ENCODE measurements at places on chromosomes 2 and 18. TPM values are rescaled to one million over a fixed set of nuclear protein-coding genes. Genes with fewer than 3 reads are reported as not detected.

DNA sequence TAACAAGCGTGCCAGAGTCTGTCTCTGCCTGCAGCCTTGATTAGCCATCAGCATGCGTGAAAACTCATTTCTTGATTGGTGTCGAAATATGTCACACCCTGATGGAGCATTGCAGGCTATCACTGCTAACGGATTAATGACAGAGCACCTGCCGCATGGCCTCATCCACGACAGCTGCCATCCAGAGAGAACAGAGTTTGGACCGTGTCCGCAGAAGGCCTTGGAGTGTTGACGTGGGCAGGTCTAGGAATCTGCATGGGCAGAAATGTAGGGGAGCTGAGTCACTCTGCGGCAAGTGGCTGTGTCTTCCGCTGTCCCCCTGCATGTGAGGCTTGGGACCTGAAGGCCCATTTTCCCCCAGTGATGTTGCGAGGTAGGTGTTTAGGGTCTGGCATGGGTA lies 43.0 kb downstream of the KLHL29 start:
- no peak for DNase-seq

DNA sequence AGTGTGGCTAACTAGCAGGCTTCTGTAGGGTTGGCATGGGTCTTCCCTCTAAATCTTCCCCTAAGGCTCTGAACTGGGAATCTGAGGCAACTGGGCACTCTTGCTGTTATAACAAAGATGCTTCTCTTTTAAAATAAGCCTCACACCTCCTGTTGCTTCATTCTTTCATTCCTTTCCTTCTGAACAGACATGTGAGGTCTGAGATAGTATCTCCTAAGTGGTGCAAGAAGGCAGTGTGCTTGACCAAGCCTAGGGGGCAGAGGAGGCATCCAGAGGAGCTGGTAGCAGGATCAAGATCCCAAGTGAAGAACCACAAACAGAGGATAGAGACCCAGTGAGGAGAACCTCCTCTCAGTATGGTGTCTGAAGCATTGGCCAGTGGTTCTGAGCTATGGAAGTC lies 90.9 kb downstream of the TTC27 start:
- no peak for DNase-seq

DNA sequence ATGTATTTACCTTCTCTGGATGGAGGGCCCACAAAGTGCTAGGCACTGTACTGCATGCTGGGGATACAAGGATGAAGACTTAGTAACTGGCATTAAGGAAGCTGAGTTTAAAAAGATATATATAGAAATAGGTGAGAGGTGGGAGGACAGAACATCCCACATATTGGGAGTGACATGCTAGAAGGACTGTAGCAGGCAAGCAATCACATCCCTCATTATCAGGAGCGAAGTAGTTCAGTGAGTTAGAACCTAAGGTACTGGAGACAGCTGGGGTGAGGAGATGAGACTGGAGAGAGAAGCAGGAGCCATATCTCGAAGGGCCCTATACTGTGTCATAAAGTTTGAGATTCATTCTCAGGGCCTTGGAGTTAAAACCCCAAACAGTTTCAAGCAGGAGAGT lies 10.9 kb upstream of the OSBPL1A start:
- no peak for DNase-seq

DNA sequence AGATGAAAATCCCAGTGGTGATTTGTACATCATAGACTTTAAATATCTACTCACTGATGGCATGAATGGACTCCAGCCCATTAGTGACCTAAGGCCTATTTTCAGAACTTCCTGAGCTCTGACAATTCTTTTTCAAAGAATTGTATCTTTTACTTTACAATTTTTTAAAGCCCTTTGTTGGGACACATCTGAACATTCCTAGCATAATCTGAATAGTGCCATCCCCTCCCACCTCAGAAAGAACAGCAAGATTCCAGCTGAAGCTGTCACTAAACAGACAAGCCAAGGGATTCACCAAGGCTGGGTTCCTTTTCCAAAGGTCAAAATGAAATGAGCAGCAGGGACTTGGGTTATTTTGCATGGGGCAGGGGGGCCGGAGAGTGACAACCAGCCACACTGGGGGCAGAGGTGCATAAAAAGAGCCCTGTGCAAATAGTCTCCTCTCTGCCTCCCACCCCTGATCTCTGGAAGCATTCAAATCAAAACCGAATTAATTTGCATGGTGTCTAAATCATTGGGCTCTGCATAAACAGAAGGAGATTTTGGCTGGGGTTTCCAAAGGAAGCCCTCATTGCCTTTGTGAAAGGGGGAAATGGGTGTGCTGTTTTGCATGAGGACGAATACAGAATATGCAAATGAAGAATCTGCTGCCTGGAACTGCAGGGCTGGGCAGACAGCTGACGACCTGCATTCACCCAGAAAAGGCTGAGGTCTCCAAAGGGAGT lies 17.2 kb downstream of the EPHA4 start:
- DNase-seq, result no peak

DNA sequence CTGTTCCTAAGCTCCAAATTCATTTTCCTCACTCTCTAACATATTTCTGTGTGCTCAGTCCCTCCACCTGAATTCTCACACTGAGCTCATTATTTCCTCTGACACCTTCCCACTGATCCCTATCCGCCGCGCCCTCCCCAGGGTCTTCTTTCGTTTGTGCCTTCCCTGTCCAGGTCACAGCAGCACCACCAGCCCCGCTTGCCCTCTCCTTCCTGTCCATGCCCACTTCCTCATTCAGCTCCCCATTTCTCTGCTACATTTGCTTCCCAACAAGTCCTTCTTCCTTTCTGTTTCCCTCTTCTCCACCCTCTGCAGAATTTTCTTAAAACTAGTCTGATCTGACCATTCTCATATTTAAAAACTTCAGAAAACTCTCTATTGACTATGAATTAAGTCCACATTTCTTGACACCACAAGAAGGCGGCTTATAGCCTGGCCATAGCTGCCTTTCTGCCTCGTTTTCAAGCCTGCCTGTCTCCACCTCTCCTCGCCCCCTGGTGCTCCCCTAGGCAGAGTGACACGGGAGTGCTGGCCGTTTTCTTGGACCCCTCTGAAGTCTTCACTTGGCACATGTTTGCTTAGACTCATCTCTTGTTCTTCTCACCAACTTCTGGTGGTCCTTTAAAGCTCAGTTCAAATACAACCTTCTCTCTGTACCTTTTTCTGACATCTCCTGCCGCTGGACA lies 138.7 kb upstream of the BOD1L2 start:
- no peak for DNase-seq

DNA sequence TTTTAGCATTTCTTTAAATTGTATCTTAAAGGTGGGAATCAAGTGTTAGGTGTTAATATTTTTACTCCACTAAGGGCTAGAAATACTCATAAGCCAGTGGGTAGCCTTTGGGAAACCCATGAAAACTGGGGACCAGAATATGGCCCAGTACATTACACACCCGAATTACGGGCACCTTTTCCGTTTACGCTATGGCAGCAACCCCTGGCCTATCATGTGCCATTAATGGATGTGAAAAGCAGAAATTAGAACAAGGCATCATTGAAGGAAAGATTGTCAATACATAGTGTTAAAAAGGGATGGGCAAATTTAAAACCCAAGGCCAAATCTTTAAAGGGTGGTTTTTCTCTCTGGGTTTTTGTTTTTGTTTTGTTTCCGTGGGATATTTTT lies 781 bp downstream of the FARP2 start:
- no peak for DNase-seq

GRCh38 chr2:241891988-241892298 lies 22.4 kb downstream of the RTP5 start:
- no peak for DNase-seq

- DNase-seq, result no peak
Observed at GRCh38 chr2:224638301-224638823, 53.2 kb upstream of the CUL3 start.

DNA sequence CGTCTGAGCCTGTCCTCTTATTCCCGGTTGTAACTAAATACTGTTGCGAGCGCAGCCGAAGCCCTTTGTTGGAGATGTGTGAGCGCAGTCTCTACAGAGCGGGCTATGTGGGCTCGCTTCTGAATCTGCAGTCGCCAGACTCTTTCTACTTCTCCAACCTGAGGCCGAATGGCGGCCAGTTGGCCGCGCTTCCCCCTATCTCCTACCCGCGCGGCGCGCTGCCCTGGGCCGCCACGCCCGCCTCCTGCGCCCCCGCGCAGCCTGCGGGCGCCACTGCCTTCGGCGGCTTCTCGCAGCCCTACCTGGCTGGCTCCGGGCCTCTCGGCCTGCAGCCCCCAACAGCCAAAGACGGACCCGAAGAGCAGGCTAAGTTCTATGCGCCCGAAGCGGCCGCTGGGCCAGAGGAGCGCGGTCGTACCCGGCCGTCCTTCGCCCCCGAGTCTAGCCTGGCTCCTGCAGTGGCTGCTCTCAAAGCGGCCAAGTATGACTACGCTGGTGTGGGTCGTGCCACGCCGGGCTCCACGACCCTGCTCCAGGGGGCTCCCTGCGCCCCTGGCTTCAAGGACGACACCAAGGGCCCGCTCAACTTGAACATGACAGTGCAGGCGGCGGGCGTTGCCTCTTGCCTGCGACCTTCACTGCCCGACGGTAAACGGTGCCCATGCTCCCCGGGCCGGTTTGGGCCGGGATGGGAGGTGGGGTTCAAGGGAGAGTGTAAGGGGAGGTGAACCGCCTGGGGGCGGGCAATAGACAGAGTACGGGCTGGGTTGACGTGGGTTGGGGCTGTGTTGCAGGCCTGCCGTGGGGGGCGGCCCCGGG lies at the start of gene HOXD12:
Gene HOXD12, plus strand, starts transcription at position 68 of the 819 bp plus-strand sequence. Its CDS starts 7 bp downstream, at position 75.
- DNase-seq, result no peak

DNA sequence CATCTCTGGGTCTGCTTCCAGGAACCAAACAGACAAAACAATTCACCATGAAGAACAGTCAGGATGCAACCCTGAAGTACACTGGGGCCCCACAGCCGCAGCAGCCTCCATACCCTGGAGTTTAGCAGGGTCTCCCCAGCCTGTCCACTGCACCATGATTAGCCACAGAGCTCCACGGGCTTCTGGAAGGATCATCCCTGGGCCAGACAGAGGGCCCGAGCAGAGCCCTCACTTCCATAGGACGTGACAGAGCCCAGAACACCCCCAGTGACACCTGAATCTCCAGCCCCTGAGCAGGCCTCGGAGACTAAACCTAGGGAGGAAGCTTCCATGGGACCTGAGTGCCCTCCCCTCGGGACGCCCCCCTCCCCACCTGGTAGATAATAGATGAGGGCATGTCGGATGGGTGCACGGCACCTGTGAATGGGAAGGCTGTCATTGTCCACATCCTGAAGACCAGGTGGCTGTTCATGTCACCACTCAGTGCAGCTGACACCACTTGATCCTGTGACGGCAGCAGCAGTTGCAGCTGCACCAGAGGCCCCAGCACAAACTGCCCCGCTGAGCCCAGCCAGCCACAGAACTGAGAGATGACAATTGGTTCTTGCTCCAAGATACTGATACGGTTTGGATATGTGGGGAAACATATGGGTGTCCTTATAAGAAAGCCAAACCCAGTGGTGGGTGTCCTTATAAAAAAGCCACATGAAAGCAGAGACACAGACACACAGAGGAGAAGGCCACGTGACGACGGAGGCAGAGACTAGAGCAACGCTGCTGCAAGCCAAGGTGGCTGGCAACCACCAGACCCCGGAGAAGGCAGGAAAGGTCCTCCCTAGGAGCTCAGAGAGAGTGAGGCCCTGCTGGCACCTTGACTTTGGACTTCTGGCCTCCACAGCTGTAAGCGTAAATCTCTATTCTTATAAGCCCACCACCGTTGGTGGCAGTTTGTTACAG lies 23.2 kb downstream of the KIF1A start:
- DNase-seq, result no peak

DNA sequence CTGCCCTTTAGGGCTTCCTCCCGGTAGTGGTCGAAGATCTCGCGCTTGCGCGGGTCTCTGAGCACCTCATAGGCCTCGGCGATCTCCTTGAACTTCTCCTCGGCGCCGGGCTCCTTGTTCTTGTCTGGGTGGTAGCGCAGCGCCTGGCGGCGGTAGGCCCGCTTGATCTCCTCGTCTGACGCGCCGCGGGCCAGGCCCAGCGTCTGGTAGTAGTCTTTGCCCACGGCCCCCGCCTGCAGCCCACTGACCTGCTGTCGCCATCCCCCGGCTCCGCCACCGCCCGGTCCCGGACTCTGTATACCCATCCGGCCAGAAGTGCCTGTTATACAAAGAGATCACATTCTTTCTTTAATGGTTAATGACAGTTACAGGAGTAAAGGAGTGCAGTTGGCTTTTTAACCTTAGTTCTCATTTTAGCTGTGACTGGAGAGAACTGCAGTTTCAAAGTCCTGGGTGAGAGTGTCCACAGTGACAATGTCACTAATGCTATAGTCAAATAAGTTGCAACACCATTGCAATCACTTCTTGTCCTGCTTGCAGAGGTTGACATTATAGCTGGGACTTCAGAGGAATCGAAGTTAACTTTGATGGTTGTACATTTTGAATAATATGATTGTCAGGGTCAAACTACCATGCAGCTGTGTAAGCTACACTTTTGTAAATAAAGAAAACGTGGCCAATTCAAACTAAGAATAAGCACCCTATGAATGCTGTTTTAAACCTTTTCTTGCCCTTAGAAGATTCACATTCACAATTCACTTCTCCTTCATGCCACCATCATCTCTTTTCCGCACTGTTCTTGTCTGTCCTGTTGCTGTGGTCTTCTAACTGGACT lies 35.3 kb upstream of the CAVIN2 start:
- DNase-seq, result no peak

DNA sequence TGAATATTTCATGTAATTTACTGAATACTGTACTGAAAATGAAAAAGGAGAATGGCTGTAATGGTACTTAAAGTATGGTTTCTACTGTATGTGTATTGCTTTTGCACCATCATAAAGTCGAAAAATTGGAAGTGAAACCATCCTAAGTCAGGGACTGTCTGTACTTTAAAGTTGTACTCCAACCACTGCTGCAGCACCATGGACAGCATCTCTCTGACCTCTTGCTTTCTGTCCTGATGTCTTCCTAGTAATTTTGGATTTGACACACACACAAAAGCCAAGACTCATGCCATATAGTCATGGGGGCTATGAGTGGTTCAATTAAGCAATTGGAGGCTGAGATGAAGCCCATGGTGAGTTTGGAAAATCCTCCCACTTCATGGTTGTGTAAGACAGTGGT lies 256.3 kb upstream of the PKDCC start:
- DNase-seq, result peak; percentile 44

- no peak for DNase-seq
Observed at GRCh38 chr2:177314194-177314593, 49.7 kb upstream of the NFE2L2 start.

GRCh38 chr2:7436096-7436906 lies 519.1 kb downstream of the RNF144A start:
- DNase-seq, result no peak

GRCh38 chr2:105785095-105785847 lies 40.6 kb downstream of the NCK2 start:
- DNase-seq, result no peak

- DNase-seq, result peak; percentile 32
Observed at GRCh38 chr2:165833156-165833555, 39.1 kb upstream of the GALNT3 start.

PDE11A gene
- 1.4 TPM for total RNA-seq

PUM2 gene
- 96.8 TPM for total RNA-seq

SNED1 gene
- 0.86 TPM for total RNA-seq

Data from Calu3 (cell line).